ENCODE measurements at places on chromosomes 12 and 14.

DNA sequence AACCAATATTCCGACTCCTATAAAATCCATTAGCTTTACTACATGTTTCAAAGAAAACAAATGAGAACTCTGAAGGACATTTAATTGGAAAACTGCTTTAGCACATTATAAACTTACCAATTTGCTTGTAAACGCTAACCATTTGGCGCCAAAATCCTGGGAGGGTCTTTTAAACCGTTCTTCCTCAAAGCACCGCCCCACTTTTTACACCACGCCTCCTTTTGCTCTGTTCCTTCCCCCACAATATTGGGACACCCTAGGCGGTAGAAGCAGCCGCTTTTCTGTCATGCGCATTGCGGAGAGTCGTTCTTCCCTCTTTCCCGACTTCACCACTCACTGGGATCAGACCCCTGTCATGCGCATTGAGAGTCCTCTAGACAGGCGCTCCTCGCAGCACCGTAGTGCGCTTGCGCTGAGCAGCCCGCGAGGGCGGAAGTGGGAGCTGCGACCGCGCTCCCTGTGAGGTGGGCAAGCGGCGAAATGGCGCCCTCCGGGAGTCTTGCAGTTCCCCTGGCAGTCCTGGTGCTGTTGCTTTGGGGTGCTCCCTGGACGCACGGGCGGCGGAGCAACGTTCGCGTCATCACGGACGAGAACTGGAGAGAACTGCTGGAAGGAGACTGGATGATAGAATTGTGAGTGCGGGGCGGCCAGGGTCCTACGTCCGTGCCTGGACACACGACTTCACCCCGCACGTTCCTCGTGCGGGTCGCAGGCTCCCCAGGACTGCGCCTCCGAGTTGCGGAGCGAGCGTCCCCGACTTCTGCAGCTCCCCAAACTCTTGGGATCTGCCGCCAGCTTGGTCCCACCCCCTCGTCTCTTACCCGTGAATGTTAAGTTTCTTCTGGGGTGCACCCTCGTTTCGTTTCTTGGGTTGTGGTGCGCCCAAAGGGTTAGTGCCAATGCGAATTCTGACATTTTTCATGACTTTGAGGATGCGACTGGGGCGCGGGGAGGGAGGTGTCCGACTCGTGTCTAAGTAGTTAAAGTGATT is at the start of gene TMX1:
TSS of gene TMX1 (plus strand) at position 435 of the 991 bp plus-strand sequence. CDS start at position 481, 46 bp downstream.
- peak; percentile 87 for DNase-seq

GRCh38 chr12:103547376-103547775 is 39.7 kb upstream of the STAB2 start:
- no peak for DNase-seq

GRCh38 chr12:16012117-16012516 is 101.0 kb downstream of the DERA start:
- DNase-seq, result no peak

DNA sequence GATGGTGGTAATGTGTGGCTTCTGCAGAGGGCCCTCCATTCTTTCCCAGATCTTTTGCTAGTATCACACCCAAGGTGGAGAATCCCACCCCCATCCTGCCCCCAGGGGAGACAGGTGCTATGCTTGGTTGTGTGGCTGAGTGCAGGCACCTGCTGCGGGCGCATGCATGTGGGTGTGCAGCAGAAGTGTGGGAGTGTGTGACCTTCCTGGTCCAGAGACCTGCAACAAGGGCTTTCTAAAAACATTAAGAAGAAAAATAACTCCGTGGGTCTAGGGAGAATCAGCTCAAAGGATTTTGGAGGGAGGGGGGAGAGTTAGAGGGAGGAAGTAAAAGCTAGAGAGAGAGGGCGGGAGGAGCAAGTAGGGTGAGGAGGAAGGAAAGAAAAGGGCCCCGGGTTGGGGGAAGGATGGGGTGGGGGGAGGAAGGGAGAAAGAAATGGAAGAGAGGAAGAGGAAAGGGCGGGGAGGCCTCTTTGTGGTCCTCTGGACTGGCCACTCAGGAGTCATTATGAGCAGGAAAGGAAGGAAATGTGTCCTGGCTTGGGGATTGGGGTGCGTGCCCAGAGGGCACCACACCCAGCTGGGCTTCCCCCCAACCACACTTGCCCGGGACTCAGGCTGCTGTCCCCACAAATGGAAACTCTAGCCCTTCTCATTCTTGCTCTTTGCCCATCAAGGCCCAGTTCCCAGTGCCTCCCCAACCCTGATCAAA is 3.1 kb upstream of the FIGNL2 start:
- DNase-seq, result no peak

DNA sequence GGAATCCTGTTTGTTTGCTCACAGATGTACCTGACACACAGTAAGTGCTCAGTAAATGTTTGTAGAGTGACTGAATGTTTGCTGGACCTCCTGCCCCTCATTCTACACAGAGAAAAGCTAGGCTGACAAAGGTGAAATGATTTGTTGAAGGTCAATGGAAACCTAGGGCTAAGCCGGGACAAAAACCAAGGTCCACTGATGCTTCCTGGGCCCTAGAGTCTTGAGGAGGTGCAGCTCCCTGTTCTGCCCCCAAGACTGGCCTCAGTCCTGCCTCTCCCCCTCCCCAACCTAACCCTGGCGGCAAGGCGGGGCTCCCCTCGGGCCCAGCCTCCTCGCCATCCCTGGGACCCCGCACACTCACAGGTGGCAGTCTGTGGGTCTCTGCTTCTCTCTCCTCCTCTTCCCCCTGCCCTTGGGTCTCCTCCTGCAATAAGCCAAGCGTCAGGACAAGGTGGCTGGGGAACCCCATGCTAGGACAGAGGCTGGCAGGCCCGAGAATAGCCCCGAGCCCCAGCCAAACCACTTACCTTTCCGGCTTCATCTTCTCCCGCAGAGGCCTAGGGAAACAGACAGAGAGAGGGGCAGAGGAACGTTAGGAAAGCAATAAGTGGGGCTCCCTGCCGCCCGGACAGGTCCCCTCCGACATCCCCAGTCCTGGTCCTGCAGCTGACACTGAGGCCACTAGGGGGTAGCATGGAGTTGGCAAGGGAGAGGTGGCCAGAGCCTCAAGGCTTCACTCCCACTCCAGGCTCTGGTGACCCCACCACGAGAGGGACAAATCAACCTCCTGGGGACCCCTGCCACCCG is 9.3 kb downstream of the PGF start:
- DNase-seq, result peak; percentile 88

GRCh38 chr12:130655010-130655409 is 61.1 kb downstream of the RIMBP2 start:
- DNase-seq, result no peak

DNA sequence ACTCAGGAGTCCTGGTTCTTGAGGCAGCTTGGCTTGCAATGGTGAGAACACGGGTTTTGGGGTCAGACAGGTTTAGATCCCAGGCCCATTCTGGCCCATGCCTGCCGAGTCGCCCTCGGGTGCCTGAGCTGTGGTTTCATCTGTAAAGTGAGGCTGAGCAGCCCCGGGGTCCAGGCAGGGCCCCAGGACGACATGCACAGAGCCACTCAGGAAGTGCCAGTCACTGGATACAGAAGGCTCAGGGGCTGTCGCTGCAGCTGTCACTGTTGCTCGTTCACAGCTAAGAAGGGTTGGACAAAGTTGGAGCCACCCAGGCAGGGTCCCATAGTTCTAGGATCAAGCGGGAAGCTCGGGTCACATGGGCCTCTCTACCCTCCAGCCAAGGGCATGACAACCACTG is 403.1 kb downstream of the BCL11B start:
- no peak for DNase-seq

DNA sequence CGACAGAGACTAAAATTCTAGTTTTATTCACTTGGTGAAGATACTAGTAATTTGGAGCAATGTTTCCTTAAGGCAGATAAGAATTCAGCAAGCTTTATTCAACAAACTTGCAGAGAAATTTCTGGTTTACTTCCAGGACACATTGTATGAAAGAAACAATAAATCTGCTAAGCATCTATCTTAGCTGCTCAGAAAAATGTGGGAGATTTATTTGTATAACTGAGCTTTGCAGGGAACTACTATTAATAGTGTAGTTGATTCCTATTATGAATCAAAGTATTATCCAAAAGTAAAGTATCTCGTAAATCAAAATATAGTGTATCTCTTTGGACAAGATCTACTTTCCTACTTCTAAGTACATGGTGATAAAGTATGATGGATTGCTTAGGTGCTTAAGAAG is 239.4 kb upstream of the TMTC1 start:
- DNase-seq, result no peak

GRCh38 chr12:123250471-123251383 is 17.5 kb downstream of the MTRFR start:
- DNase-seq, result peak; percentile 56

DNA sequence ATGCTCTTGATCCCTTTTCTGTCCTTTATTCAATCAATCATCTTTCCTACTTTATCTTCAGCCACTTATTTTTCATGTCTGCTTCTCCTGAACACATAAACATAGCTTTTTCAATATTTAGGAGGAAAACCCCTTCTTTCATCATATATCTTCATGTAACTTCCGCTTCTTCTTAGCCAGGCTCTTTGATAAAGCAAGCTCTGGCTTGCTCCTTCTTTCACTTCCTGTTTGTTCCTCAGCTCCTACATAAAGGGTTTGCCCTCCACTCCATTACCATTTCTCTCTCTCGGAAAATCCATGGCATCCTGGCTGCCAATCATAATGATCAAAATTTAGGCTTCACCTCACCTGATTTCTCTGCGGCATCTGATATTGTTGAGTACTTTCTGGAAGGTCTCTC is 33.7 kb upstream of the HELB start:
- DNase-seq, result no peak

GRCh38 chr12:14960548-14961465 is 594 bp downstream of the ARHGDIB start:
- DNase-seq, result no peak

GRCh38 chr12:54071942-54072341 is 18.3 kb downstream of the HOXC4 start:
- DNase-seq, result no peak

DNA sequence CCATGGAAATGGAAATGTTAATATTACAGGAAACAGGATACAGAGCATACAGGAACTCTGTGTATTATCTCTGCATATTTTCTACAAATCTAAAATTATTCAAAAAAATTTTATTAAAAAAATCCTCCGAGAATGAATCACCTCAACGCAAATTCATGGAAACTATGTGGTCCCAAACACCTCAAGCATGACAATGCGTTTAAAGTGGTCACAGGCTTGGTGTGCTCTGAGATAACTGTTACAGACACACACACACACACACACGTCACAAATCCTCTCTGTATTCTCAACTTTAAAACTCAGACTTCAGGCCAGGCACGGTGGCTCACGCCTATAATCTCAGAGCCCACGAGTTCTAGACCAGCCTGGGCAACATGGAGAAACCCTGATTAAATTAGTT is 45.3 kb upstream of the MTERF2 start:
- DNase-seq, result no peak

GRCh38 chr14:22814373-22814772 is 862 bp downstream of the SLC7A7 start:
- no peak for DNase-seq

- DNase-seq, result no peak
Measured at GRCh38 chr12:68200854-68201253, 24.8 kb downstream of the IL26 start.

- no peak for DNase-seq
Measured at GRCh38 chr14:68653804-68654203, 139.1 kb downstream of the ZFP36L1 start.

- no peak for DNase-seq
Measured at GRCh38 chr12:67681105-67681778, 32.7 kb downstream of the DYRK2 start.

GRCh38 chr14:34662561-34663088 is 32.7 kb upstream of the SNX6 start:
- DNase-seq, result no peak

- DNase-seq, result peak; percentile 7
Measured at GRCh38 chr12:131892711-131893604, 1.5 kb upstream of the ULK1 start.

- no peak for DNase-seq
Measured at GRCh38 chr12:4505376-4505986, 33.2 kb upstream of the RAD51AP1 start.

DNA sequence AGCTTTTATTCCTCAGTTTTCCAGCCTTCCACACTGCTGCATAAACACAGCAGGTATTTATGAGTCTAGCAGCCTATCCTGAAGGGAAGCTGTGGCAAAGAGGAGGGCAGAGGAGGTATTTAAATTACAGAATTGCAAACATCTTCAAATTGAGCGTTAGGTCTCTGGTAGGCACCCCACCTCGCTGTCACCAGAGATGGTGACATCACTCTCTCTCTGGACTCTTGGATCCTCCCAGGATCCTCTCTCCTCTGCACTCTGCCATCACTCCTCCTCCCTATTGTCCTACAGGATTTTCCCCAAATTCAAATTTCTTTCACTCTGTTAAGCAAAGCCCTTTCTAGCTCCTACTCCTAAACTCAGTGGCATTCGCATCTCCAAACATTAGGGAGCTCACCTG is 6.7 kb downstream of the PLEKHD1 start:
- DNase-seq, result no peak

- no peak for DNase-seq
Measured at GRCh38 chr12:53737093-53737808, 10.0 kb upstream of the CALCOCO1 start.

- no peak for DNase-seq
Measured at GRCh38 chr12:2686280-2686646, 108.5 kb upstream of the FKBP4 start.

- no peak for DNase-seq
Measured at GRCh38 chr14:60651086-60651795, 2.0 kb upstream of the SIX1 start.

DNA sequence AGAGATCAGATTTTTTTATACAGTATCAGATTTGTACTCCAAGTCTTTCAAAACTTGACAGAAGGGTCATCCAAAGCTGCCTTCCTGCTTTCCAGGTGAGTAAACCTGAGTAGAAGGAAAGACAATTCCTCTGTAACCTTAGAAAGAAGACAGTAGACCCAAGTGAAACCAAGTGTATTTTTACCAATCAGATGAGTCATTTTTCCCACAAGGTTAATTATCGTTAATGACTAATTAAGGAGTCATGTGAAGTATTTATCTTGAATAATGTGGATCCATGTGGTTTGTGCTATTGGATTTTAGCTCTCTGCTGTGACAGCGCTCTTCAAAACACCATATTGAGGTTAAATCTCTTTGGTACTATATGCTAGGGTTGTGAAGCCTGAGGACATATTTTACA is 74.0 kb upstream of the PELI2 start:
- DNase-seq, result no peak

GRCh38 chr12:14390449-14390848 is 25.0 kb downstream of the ATF7IP start:
- no peak for DNase-seq

GRCh38 chr12:75690296-75690955 is 179.0 kb upstream of the KRR1 start:
- no peak for DNase-seq

GRCh38 chr14:69547701-69548348 is 26.8 kb downstream of the CCDC177 start:
- DNase-seq, result no peak

DNA sequence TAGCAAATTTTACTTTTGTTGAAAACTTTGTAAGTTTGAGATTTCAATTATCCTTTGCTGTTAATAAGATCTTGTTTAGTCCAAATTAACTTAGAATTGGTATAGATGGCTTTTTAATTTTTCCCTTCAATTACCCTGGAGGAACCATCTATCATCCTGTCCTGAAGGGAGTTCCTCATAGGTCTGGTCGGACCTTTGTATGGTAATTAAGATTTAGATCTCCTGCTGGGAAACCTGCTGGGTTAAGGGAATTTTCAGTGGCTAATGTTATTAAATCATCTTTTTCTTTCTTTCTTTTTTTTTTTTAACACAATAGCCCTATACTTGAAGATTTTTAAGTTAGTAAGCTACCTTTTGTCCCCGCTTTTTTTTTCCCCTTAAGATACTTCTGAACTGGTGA is 63.0 kb upstream of the PRMT8 start:
- DNase-seq, result no peak

All from HuH-7 (cell line).